SJSA1 (cell line): ENCODE measurements at places on chromosomes 12 and 14. TPM values are rescaled to one million over a fixed set of nuclear protein-coding genes. Genes with fewer than 3 reads are reported as not detected.

CARMIL3 gene
- total RNA-seq: not detected in 2 replicates

PXMP2 gene
- 105 and 109 TPM in 2 replicates for total RNA-seq

DTX3 gene
- total RNA-seq: 187 and 286 TPM in 2 replicates

TEDC1 gene
- total RNA-seq: 22.1 and 38.8 TPM in 2 replicates

KCNC2 gene
- not detected in 2 replicates for total RNA-seq

PRH2 gene
- total RNA-seq: not detected in 2 replicates

TMEM119 gene
- total RNA-seq: 225 and 311 TPM in 2 replicates

STYK1 gene
- total RNA-seq: 5.9 and 6.3 TPM in 2 replicates

ZDHHC17 gene
- total RNA-seq: 20.9 and 22.2 TPM in 2 replicates

MYL2 gene
- not detected in 2 replicates for total RNA-seq

- H3K27ac ChIP-seq: peak overlapping the region; percentile 61
- no peaks in the 10 kb centered on the region for H3K36me3 ChIP-seq
- H3K27me3 ChIP-seq: no peaks in the 10 kb centered on the region
- DNase-seq: no peak
- no peak overlapping the region for H3K4me3 ChIP-seq
Observed at GRCh38 chr12:92955997-92956663, 27.0 kb upstream of the EEA1 start.

GRCh38 chr14:81435048-81435390, 34.9 kb upstream of the STON2 start:
- no peak for DNase-seq
- H3K4me3 ChIP-seq: no peak overlapping the region
- H3K4me1 ChIP-seq: peaks cover 13% of the 10 kb centered on the region
- H3K36me3 ChIP-seq: no peaks in the 10 kb centered on the region
- peaks cover 39% of the 10 kb centered on the region for H3K27me3 ChIP-seq
- no peak overlapping the region for H3K27ac ChIP-seq

GRCh38 chr12:104750061-104750460, 208.0 kb downstream of the SLC41A2 start:
- no peak overlapping the region for H3K27ac ChIP-seq
- no peak for DNase-seq
- H3K27me3 ChIP-seq: no peaks in the 10 kb centered on the region
- no peak overlapping the region for H3K4me3 ChIP-seq

DNA sequence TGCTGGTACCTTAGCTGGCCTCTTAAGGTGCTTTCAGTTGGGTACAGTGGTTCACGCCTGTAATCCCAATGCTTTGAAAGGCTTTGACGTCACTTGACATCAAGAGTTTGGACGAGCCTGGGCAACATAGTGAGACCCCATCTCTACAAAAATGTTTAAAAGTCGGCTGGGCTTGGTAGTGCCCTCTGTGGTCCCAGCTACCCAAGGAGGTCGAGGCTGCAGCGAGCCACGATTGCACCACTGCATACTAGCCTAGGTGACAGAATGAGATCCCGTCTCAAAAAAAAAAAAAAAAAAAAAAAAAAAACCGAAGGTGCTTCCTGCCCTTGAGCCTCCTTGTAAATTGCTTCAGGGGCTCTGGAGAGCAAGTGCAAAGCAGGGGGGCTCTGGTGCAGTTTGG, 50.0 kb downstream of the ACACB start:
- DNase-seq: no peak
- H3K4me1 ChIP-seq: no peaks in the 10 kb centered on the region
- H3K36me3 ChIP-seq: no peaks in the 10 kb centered on the region
- H3K27me3 ChIP-seq: no peaks in the 10 kb centered on the region
- H3K4me3 ChIP-seq: no peak overlapping the region

DNA sequence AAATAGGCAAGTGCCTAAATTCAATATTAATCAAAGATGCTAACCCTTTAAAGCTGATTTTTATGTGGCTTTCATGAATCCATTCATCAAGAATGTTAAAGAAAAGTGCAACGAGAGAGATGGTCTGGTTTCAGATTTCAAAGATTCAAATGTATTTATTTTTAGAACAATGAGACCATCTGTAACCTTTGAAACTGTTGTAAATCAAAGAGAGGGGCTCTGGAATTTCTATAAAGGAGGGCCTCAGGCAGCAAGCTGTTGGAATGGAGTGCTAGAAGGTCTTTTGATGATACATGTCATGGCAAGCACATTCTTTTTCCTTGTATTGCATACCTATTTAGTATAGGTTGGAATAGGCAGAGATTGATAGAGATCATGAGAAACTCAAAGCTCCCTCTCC, 433.0 kb downstream of the LRIG3 start:
- H3K4me3 ChIP-seq: no peak overlapping the region
- no peak for DNase-seq
- H3K27ac ChIP-seq: no peak overlapping the region
- no peaks in the 10 kb centered on the region for H3K36me3 ChIP-seq
- no peaks in the 10 kb centered on the region for H3K27me3 ChIP-seq

DNA sequence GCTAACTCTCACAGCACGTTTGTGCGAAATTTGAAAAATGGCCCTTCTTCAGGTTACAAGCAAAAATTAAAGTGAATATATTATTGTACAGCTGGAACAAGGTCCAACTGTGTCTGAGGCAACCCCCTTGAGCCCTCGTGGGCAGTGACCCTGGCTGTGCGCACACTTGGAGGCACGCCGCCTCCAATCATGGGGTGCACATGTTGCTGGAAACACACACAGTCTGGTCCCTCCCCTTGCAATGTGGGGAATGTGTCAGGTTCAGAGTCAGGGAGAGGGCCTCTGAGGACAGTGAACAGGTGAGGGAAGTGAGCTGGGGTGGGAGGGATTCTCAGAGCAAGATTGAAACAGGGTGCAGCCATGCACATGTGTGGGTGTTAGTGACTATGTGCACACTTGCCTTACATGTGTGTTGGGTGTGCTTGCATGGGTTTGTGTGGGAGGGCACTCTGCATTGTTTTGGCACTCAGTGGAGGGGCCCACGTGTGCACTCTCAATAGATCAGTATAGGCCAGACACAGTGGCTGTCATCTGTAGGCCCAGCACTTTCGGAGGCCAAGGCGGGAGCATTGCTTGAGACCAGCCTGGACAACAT, 9.6 kb downstream of the TSPAN9 start:
- H3K36me3 ChIP-seq: no peaks in the 10 kb centered on the region
- no peaks in the 10 kb centered on the region for H3K27me3 ChIP-seq
- no peaks in the 10 kb centered on the region for H3K4me1 ChIP-seq
- no peak overlapping the region for H3K27ac ChIP-seq
- no peak for DNase-seq

DNA sequence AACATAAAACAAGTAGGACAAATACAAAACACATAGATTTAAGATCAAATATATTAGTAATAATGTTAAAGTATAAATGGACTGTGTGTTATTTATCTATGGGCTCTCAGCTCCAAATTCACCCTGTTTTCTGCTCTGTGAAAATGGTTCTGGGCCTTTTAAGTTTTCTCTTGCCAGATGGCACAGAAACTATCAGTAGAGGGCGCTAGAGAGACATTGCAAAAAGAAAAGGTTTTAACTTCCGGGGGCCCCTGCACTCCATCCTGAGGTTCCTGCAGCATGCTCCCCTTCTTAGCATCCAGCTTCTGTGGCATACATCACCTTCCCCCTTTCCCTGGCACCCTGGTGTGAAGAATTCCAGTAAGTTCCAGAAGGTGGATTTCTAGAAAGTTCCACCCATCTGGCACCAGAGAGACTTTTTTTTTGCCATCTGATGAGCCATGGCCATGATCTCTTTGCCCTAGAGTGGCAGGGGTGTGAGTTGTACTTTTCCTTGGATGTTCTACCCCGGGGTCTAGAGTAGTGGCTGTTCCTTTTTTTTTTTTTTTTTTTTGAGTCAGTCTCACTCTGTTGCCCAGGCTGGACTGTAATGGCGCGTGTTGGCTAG, 29.3 kb downstream of the ZCRB1 start:
- H3K36me3 ChIP-seq: no peaks in the 10 kb centered on the region
- H3K4me3 ChIP-seq: no peak overlapping the region
- H3K27ac ChIP-seq: no peak overlapping the region
- no peak for DNase-seq
- no peaks in the 10 kb centered on the region for H3K27me3 ChIP-seq
- H3K4me1 ChIP-seq: no peaks in the 10 kb centered on the region

- no peaks in the 10 kb centered on the region for H3K27me3 ChIP-seq
- H3K27ac ChIP-seq: no peak overlapping the region
- DNase-seq: no peak
- H3K4me3 ChIP-seq: no peak overlapping the region
Observed at GRCh38 chr14:90580377-90581335, 183.8 kb downstream of the CALM1 start.

GRCh38 chr12:11499806-11500187, 104.4 kb upstream of the PRB2 start:
- no peaks in the 10 kb centered on the region for H3K36me3 ChIP-seq
- no peaks in the 10 kb centered on the region for H3K27me3 ChIP-seq
- no peak overlapping the region for H3K27ac ChIP-seq

GRCh38 chr12:27782481-27782880, 2.4 kb upstream of the MANSC4 start:
- peaks cover 25% of the 10 kb centered on the region for H3K36me3 ChIP-seq
- no peaks in the 10 kb centered on the region for H3K27me3 ChIP-seq
- H3K4me1 ChIP-seq: peaks cover 62% of the 10 kb centered on the region
- no peak overlapping the region for H3K4me3 ChIP-seq

DNA sequence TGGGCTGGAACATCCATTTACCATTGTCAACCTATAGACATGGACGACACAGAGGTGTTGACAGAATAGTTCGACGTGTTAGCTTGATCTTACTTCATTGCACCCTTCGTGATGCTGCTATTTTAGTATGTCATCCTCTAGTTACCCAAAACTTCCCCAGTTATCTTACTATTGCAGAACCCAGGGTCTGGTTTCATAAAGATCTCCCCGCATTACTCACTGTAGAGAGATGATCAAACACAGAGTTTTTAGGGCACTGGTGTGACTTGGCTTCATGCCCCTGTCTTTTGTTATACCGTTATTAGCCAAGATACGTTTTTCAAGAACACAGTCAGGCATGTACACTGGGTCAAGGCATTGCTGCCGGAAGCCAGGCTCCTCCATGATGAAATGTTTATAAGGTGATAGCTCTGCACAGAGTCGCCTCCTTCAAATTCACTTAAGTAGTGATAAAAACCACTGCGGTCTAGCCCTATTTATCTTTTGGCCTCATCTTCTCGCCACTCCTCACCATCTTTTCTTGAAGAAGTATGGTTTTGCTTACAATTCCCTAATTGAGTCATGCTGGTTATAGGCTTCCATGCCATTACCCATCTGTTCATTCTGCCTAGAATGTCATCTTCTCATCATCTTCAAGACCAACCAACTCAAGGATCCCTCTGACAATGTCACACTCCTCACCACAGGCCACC, 1127.9 kb downstream of the VRK1 start:
- H3K4me1 ChIP-seq: no peaks in the 10 kb centered on the region
- no peaks in the 10 kb centered on the region for H3K36me3 ChIP-seq
- H3K27me3 ChIP-seq: no peaks in the 10 kb centered on the region
- H3K4me3 ChIP-seq: no peak overlapping the region

GRCh38 chr12:32211066-32211899, 104.6 kb downstream of the BICD1 start:
- H3K27me3 ChIP-seq: no peaks in the 10 kb centered on the region
- DNase-seq: no peak
- H3K27ac ChIP-seq: no peak overlapping the region
- no peaks in the 10 kb centered on the region for H3K4me1 ChIP-seq
- no peak overlapping the region for H3K4me3 ChIP-seq
- H3K36me3 ChIP-seq: peaks cover under 1% of the 10 kb centered on the region; the same call in 1 of the 2 replicates

DNA sequence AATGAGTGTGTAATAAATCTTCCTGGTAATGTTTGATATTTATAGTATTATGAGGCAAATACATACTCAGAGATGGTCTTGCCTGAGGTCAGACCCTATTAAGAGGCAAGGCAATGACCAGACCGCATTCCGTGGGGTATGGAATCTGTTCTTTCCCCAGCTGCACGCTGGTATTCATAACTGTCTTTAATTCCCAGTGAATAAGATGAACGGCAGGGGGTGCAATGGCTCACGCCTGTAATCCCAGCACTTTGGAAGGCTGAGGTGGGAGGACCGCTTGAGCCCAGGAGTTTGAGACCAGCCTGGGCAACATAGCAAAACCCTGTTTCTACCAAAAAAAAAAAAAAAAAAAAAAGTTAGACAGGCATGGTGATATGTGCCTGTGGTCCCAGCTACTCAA, 44.6 kb downstream of the ERO1A start:
- H3K4me3 ChIP-seq: no peak overlapping the region
- no peak for DNase-seq
- peaks cover 30% of the 10 kb centered on the region for H3K36me3 ChIP-seq
